ENCODE measurements at places on chromosomes 5 and 9.
A peak's percentile ranks its signal among the peaks of the same experiment; 100 is the strongest.

DNA sequence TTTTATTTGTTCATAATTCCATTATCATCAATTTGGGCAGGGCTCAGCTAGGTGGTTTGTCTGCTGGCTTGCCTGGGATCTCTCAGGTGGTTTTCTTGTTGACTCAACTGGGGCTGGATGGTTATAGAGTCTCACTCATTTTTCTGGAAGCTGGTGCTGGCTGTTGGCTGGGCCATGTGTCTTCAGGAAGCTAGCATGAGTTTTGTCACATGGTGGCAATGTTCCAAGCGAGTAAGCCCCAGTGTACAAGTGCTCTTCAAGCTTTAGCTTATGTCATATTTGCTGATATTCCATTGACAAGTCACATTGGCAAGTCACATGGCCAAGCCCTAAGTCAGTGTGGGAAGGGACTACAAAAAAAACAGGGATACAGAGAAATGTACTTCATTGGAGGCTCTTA lies 2.3 kb upstream of the RASEF start:
- no peak for DNase-seq

DNA sequence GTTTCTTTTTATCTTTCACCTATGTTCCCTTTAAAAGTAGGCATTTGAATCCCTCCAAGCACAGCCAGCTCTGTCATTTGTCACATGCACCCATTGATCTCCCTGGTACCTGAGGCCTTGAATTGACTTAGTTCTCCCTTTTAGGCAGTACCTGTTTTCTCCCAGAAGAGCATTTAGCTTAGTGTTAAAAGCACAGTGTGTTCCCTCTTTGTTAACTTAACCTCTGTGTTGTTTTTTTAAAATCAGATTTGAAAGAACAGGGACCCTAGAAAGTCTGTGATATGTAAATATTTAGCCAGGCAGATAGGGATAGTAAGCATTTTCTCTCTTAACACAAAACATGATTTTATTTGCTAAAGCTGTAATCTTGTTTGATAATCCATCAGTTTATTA lies 113.8 kb upstream of the SPATA31D4 start:
- DNase-seq, result no peak

- no peak for DNase-seq
These were observed 4.3 kb upstream of the SLC6A18 start for GRCh38 chr5:1220831-1221230.

DNA sequence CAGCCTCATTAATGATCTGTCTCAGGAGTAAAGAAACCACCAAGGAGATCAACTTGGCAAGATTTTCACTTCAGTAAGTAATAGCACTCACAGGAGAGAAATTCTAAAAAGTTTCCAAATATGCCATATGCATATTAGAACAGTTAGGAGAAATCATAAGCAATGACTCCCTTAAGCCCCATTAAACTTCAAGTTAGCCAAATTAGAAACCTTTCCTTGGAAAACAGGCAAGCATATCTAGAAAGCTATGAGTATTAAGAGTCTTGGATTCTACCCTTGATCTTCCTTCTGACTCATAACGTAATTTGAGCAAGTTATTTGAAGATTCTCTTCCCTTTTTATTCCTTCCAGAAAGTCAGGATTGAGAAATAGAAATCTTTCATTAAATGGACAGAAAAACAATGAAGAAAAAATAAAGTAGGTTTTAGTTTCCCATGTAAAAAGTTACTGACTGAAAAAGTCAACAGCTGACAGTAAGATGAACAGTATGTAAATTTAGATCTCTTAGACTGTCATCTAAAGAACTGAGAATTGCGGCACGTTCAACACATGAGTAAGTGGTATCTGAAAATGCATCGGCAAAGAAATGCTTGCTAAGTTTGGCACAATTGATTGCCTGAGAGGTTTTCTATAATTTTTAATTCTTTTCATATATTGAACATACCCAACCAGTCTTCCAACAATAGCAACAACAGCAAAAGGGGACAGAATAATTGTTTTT lies 565.7 kb upstream of the FTMT start:
- DNase-seq, result peak; percentile 66

GRCh38 chr5:54492178-54492577 lies 25.4 kb upstream of the SNX18 start:
- DNase-seq, result no peak

DNA sequence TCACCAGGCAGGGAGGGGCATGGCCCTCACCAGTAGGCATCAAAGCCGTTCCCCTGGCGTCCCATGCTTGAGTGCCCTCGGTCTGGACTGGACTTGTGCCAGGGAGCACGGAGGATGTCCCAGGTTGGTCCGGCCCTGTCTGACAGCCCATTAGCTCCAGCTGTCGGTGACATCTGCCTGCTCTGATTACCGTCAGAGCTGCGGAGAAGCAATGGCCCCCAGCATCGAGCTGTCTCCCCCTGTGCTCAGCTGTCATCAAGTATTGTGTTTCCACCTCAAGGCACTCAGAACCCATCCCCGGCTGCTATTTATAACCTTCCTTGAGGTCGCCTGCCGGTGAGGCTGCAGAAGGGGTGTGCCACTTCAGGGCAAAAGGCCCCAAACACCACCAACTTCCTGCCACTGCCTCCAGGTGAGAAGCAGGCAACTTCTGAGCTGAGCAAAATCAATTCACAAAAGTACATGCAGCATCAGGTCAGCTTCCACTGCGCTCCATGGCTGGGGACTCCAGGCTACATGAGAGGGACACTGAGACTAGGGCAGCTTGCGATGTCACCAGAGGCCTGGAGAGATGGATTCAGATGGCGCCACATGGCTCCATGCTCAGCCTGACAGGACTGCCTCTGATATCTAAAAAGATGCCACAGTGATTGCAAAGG lies 142.7 kb downstream of the C5orf15 start:
- DNase-seq, result no peak

DNA sequence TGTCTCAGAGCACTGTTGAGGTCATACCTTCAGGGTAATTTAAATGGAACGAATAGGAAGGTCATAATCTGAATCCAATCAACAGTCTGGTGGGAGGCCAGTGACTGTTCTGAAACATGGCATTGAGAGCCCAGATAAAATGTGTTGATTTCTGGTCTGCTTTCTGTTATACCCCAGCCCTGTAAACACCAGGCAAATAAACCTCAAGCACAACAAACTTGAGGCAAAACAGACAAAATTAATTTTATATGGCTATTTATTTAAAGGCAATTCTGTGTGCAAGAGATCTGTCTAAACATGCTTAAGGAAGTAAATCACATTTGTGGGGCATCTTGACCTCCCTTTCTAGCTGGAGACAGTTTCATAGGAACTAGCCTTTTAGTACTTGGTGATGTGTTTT lies 140.9 kb upstream of the SPEF2 start:
- DNase-seq, result no peak

GRCh38 chr9:111789881-111790280 lies 4.9 kb downstream of the SHOC1 start:
- no peak for DNase-seq

GRCh38 chr5:11383506-11384095 lies 520.6 kb downstream of the CTNND2 start:
- no peak for DNase-seq

DNA sequence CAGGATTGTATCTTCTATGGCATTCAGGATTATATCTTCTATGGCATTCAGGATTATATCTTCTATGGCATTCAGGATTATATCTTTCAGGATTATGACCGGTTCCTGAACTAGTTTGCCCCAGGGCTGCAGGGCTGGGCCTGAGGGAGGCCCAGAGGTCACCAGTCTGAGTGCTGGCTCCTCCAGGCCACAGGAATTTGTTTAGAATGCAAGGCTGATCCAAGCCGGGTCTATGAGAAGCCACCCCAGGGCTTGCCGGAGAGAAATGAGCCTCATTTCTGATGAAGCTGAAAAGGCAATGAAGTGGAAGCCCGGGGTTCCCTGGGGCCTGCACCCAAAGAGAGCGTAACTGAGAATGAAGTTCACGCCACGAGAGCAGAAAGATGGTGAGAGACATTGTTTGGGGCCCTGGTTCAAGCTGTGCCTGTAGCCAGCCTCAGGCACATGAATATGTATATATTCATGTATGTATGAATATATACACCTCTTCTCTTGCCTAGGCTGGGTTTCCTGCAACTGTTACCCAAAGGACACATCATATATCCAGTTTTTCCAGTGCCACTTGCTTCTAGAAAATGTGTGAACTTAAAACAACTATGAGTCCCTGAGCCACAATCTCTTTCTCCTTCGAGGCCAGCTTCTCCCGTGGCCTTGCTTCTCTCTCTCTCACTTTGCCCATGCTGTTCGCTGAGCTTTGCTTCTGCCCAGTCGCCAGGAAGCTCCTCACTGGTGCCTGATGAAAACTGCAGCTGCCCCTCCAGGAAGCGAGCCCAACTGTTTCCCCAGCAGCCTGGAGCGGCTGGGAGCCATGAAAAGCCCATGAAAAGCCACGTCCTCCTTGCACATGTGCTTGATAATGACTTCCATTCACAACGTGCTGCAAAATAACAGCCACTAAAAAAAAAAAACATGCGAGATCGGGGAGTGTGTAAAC lies 62.3 kb downstream of the GTF3C4 start:
- DNase-seq, result no peak

- no peak for DNase-seq
These were observed 80.2 kb downstream of the PIK3R1 start for GRCh38 chr5:68295772-68296171.

DNA sequence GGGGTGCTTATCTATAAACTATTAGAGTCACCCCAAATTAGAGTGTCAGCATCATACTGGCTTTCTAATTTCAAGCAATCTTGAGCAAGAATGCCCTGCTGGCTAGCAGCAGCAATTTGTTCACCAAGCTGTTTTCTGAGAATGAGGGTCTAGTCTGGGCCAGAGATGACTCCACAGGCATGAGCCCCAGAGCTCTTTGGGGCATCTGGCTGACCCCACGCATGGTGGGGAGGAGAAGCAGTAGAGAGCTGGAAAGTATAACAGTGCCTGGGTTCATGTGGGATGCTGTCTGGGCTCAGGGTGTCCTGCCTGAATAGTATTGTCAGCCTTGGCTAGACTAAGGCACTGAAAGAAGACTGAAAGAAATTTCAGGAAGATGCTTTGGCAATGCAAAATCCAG lies 64.9 kb downstream of the C6 start:
- no peak for DNase-seq

GRCh38 chr5:150156027-150156368 lies 353 bp upstream of the PDGFRB start:
- no peak for DNase-seq

GRCh38 chr5:115432691-115433090 lies 111.9 kb downstream of the FEM1C start:
- DNase-seq, result no peak

GRCh38 chr5:167406513-167406912 lies 884.9 kb upstream of the WWC1 start:
- DNase-seq, result no peak

GRCh38 chr5:69213513-69214215 lies 21.0 kb upstream of the CDK7 start:
- DNase-seq, result no peak

DNA sequence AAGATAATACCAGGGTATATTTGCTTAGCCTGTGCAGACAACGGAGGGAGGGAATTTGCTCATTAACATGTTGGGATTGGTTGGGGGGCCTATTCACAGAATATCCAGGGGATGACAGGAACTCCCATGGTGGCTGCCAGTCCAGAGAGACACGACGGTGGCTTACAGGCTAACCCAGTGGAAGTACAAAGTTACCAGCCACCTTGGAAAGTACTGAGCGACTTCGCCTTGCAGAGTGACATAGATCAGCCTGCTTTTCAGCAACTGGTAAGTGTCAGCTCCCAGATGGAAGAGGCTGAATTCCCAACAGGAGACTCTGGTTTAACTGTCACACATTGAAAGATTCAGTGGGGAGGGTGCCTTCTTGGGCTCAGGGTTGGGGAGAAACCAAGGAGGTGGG lies 7.9 kb downstream of the ISL1 start:
- no peak for DNase-seq

DNA sequence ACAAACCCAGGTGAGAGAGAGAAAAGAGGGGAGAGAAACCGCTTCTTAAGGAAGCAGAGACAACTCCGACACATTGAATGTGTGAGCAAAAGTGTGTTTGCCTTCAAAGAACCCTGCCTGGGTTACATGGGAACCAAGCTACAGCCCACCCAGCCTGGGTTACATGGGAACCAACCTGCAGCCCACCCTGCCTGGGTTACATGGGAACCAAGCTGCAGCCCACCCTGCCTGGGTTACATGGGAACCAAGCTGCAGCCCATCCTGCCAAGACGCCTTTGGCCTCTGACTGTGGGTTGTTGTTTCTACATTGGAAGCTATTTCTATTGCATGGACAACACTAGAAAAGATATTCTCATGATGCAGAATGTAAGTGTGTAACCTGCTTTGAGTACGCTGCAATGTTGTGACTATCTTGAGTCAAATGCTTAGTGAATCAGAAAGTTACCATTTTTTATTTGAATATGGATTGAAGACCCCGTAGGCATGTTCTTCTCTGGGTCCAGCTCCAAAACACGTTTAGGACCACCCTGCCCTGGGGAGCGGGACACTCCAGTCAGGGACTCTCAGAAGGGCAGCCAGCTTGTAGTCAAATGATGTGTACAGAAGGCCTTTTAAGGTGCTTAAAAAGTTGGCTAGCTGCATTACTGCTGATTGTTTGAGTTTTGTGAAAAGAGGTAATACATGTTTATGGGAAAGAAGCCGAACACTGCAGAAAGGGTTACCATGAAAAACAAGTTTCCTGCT lies 39.1 kb upstream of the UNC5A start:
- no peak for DNase-seq

- DNase-seq, result no peak
These were observed 108.1 kb downstream of the JAKMIP2 start for GRCh38 chr5:147674411-147674810.

GRCh38 chr5:136518174-136518573 lies 152.8 kb upstream of the TRPC7 start:
- DNase-seq, result no peak
